ENCODE measurements at places on chromosomes 2 and 18.

- no peak for DNase-seq
Observed at GRCh38 chr2:22995576-22995975, 389.4 kb upstream of the KLHL29 start.

- DNase-seq, result no peak
Observed at GRCh38 chr2:1979138-1979537, 234.8 kb upstream of the PXDN start.

DNA sequence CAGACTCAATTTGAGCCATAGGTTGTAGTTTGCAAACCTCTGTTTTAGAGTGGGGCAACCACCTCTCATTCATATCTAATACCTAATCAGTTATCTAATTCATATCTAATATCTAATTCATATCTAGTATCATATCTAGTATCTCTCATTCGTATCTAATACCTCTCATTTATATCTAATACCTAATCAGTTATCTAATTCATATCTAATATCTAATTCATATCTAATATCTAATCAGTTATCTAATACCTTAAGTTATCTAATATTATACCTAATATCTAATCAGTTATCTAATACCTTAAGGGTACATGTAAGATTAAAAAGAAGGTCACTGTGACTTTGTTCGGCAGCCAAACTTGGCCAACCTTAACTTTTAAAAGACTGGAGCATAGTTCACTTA, 403.4 kb upstream of the MMADHC start:
- no peak for DNase-seq

- DNase-seq, result no peak
Observed at GRCh38 chr2:12048550-12048949, 302.1 kb downstream of the LPIN1 start.

- DNase-seq, result no peak
Observed at GRCh38 chr2:223841436-223842190, 4.2 kb upstream of the AP1S3 start.

Measured in stimulated activated CD8-positive, alpha-beta memory T cell treated with anti-CD3 and anti-CD28 coated beads, Interleukin-4, amount 100 ng/mL, for 1 hour (primary cell).